ENCODE measurements at places on chromosomes 1 and 21. TPM values are rescaled to one million over a fixed set of nuclear protein-coding genes. Genes with fewer than 3 reads are reported as not detected.

DNA sequence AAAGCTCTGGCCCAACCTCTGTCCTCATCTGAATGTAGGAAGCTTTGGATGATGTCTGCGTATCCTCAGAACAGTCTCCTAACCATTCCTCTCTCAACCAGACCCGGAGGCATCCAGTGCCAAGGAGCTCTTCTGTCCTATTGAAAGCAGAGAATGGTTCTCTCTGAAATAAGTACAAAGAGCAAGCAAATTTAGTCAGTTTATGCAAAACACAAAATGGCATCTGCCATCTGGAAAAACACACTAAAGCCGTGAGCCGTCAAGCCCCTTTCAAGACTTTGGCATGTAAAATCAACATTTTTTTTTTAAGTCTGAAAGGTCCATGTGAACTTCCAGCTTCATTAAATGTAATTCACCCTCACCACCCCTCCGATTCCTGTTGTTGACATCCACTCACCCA lies 21.7 kb upstream of the PROX1 start:
- DNase-seq = no peak
- no peaks in the 10 kb centered on the region for H3K36me3 ChIP-seq
- H3K27me3 ChIP-seq = no peaks in the 10 kb centered on the region
- H3K27ac ChIP-seq = no peak overlapping the region
- no peak overlapping the region for H3K4me3 ChIP-seq

- H3K36me3 ChIP-seq = no peaks in the 10 kb centered on the region
- DNase-seq = no peak
- H3K27ac ChIP-seq = no peak overlapping the region
- H3K27me3 ChIP-seq = no peaks in the 10 kb centered on the region
- H3K4me1 ChIP-seq = no peaks in the 10 kb centered on the region
- no peak overlapping the region for H3K4me3 ChIP-seq
Measured at GRCh38 chr1:93275634-93276295, 69.9 kb upstream of the DR1 start.

INTS7 gene
- total RNA-seq = 16.7 TPM

DNA sequence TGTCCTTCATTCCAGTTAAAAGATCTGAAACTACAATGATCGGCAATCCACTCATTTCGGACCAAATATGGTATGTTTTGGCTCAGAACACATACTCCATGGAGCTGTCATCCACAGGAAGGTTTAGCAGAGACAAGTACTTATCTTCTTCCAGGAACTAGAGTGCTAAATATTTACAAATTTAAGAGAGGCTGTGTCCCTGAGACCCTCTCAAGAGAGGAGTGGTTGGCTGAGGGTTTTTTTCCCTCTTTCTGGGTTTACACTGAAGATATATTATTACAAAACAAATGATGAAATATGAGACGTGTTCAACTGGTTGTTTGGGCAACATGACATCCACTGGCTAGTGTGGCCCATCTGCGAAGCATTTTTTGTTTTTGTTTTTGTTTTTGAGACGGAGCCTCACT lies 25.9 kb upstream of the NID1 start:
- H3K27ac ChIP-seq = no peak overlapping the region
- no peaks in the 10 kb centered on the region for H3K27me3 ChIP-seq
- H3K4me3 ChIP-seq = no peak overlapping the region
- DNase-seq = no peak

- H3K4me3 ChIP-seq = no peak overlapping the region
- no peak for DNase-seq
- no peak overlapping the region for H3K27ac ChIP-seq
Measured at GRCh38 chr1:1044455-1045078, 24.6 kb downstream of the AGRN start.

DNA sequence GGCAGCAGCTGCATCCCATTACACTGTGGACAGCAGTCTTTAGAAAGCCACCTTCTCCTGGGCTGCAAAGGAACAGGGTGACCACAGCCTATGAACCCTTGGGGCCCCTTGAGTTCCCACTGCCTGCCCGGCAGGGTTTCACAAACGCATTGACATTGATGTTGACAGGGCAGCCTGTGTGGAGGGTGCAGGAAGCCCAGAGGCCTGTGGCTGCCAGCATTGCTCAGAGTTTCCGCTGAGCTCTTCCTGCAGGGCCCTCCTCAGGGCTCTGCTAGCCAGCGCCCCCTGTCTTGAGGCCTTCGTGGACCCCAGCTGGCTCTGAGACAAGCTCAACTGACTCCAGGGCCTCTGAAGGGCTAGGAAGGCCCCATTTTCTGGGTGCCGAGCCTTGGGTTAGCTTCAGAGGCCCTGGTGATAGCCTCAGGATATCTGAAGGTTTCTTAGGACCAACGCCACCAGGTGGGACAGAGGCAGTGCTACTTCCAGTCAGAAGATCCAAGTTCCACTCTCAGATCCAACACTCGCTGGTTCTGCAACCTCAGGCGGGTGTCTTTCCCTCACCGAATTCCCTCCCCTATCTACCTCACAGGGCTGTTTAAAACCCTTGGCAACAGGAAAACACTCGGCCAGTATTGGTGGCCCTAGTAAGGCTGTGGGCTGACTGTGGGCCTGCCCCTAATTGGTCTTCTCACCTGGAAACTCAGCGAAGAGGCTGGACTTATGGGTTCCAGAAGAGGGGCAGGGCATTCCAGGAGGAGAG lies 27.2 kb upstream of the EPS8L3 start:
- no peaks in the 10 kb centered on the region for H3K36me3 ChIP-seq
- H3K4me1 ChIP-seq = peaks cover 24% of the 10 kb centered on the region
- H3K27me3 ChIP-seq = no peaks in the 10 kb centered on the region
- peak overlapping the region; percentile 0 for H3K27ac ChIP-seq
- no peak overlapping the region for H3K4me3 ChIP-seq

DNA sequence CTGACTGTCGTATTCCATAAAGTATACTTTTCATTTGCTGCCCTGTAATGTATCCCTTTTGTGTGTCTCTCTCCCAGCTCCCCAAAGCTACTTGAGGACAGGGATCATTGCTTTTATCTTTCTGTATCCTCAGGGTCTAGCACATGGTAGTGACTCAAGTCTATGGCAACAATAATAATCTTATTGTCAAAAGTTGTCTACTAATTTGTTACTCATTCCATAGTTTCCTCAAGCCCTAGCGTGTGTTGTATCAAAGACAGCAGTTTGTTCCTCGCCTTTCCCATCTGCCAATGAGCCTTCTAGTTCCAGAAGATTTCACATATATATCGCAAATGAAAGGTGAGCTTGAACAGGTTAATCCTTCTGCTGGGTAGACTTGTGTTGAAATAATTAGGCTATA lies 9.8 kb upstream of the SLC30A1 start:
- H3K36me3 ChIP-seq = no peaks in the 10 kb centered on the region
- no peak overlapping the region for H3K4me3 ChIP-seq
- H3K4me1 ChIP-seq = no peaks in the 10 kb centered on the region
- H3K27me3 ChIP-seq = no peaks in the 10 kb centered on the region

- no peaks in the 10 kb centered on the region for H3K36me3 ChIP-seq
- H3K4me3 ChIP-seq = no peak overlapping the region
- H3K27me3 ChIP-seq = no peaks in the 10 kb centered on the region
- H3K27ac ChIP-seq = peak overlapping the region; percentile 83
Measured at GRCh38 chr1:25744636-25745425, 55.2 kb upstream of the SELENON start.

CYP2J2 gene
- 0.16 TPM for total RNA-seq

OPRD1 gene
- total RNA-seq = not detected

ZNF697 gene
- total RNA-seq = 7.0 TPM

- H3K27me3 ChIP-seq = no peaks in the 10 kb centered on the region
- H3K27ac ChIP-seq = no peak overlapping the region
- no peak overlapping the region for H3K4me3 ChIP-seq
- no peaks in the 10 kb centered on the region for H3K4me1 ChIP-seq
Measured at GRCh38 chr1:65531972-65532570, 111.6 kb downstream of the LEPR start.

HLCS gene
- 19.5 TPM for total RNA-seq

OR2T3 gene
- total RNA-seq = not detected

DNA sequence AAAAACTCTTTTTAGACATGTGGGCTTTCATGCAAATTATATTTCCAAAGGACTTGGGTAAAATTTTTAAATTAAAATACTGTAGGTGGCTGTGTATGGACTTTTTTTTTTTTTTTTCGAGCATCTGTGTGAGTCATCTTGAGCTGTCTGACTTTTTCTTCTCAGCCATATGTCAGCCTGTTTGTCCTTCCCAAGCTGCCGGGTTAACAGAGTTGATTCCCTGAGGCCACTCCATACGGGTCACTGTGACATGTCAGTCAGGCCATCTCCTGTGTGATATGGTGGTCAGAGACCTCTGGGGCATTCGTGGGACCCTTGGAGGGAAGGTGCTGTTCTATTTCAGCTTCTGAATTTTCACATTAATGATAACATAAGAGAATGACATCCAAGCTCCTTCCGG lies 148.3 kb downstream of the KCNJ6 start:
- H3K4me1 ChIP-seq = no peaks in the 10 kb centered on the region
- no peak overlapping the region for H3K4me3 ChIP-seq
- H3K27me3 ChIP-seq = no peaks in the 10 kb centered on the region
- no peaks in the 10 kb centered on the region for H3K36me3 ChIP-seq

CD164L2 gene
- total RNA-seq = 0.66 TPM

DNA sequence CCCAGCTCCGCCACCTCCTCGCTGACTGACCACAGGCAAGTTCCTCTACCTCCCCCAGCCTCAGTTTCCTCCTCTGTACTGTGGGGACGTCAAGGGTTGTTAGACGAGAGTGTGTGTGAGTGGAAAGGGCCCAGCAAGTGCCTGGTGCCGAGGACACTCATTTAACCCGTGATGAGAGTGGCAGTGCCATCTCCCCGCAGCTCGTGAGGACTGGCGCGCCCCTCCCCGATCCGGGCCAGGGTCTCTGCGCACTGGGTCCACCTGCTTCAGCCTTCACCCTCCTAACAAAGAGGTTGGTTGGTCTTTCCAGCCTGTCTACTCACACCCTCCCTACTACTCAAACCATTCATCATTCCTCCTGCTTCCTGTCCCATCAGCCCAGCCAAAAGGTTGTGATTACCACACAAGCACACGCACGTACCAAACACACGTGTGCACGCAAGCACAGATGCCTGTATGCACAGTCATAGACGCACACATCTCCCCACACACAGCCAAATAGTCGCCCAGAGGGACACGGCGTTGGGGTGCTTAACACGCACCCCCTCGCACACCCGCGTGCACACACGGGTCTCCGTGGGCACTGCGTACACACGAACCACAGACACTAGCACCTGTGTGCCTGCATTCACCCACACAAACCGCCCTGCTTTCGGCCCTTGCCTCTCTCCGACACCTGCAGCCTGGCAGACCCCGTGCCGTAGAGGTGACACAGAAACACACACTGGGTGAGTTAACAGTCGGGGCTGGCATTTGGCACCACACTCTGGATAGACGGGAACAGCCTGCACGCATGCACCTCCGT lies 39.3 kb downstream of the TAS1R2 start:
- no peak for DNase-seq
- H3K4me3 ChIP-seq = no peak overlapping the region
- peaks cover 41% of the 10 kb centered on the region for H3K27me3 ChIP-seq

- no peaks in the 10 kb centered on the region for H3K36me3 ChIP-seq
- H3K27me3 ChIP-seq = no peaks in the 10 kb centered on the region
- DNase-seq = no peak
- no peak overlapping the region for H3K4me3 ChIP-seq
- no peaks in the 10 kb centered on the region for H3K4me1 ChIP-seq
Measured at GRCh38 chr1:76864383-76864782, 2.9 kb upstream of the ST6GALNAC5 start.

GRCh38 chr1:73947009-73947408 lies 251.0 kb downstream of the LRRIQ3 start:
- no peak for DNase-seq
- H3K4me1 ChIP-seq = no peaks in the 10 kb centered on the region
- H3K27ac ChIP-seq = no peak overlapping the region
- H3K4me3 ChIP-seq = no peak overlapping the region

GRCh38 chr1:38191461-38191860 lies 144.9 kb upstream of the POU3F1 start:
- H3K4me1 ChIP-seq = no peaks in the 10 kb centered on the region
- DNase-seq = no peak
- H3K27ac ChIP-seq = no peak overlapping the region

PADI2 gene
- total RNA-seq = 29.4 TPM

LHX4 gene
- not detected for total RNA-seq

GRCh38 chr21:34615487-34615814 lies 538 bp upstream of the RCAN1 start:
- no peaks in the 10 kb centered on the region for H3K27me3 ChIP-seq
- no peaks in the 10 kb centered on the region for H3K36me3 ChIP-seq
- peak overlapping the region; percentile 82 for H3K4me3 ChIP-seq
- H3K27ac ChIP-seq = peak overlapping the region; percentile 93
- DNase-seq = no peak
- H3K4me1 ChIP-seq = peaks cover 10% of the 10 kb centered on the region

ZBTB37 gene
- 15.4 TPM for total RNA-seq

TNFRSF4 gene
- total RNA-seq = 0.64 TPM

- H3K36me3 ChIP-seq = no peaks in the 10 kb centered on the region
- H3K4me1 ChIP-seq = no peaks in the 10 kb centered on the region
- no peaks in the 10 kb centered on the region for H3K27me3 ChIP-seq
- no peak for DNase-seq
- no peak overlapping the region for H3K4me3 ChIP-seq
Measured at GRCh38 chr1:42319128-42319851, 15.7 kb downstream of the FOXJ3 start.

L1TD1 gene
- total RNA-seq = 0.59 TPM

CRB1 gene
- total RNA-seq = 1.0 TPM

NHLH1 gene
- total RNA-seq = 0.15 TPM

- H3K36me3 ChIP-seq = no peaks in the 10 kb centered on the region
- H3K27ac ChIP-seq = peak overlapping the region; percentile 99
- peak overlapping the region; percentile 72 for H3K4me3 ChIP-seq
- peak; percentile 31 for DNase-seq
Measured at GRCh38 chr1:227317523-227318015, 723 bp downstream of the CDC42BPA start.

DNA sequence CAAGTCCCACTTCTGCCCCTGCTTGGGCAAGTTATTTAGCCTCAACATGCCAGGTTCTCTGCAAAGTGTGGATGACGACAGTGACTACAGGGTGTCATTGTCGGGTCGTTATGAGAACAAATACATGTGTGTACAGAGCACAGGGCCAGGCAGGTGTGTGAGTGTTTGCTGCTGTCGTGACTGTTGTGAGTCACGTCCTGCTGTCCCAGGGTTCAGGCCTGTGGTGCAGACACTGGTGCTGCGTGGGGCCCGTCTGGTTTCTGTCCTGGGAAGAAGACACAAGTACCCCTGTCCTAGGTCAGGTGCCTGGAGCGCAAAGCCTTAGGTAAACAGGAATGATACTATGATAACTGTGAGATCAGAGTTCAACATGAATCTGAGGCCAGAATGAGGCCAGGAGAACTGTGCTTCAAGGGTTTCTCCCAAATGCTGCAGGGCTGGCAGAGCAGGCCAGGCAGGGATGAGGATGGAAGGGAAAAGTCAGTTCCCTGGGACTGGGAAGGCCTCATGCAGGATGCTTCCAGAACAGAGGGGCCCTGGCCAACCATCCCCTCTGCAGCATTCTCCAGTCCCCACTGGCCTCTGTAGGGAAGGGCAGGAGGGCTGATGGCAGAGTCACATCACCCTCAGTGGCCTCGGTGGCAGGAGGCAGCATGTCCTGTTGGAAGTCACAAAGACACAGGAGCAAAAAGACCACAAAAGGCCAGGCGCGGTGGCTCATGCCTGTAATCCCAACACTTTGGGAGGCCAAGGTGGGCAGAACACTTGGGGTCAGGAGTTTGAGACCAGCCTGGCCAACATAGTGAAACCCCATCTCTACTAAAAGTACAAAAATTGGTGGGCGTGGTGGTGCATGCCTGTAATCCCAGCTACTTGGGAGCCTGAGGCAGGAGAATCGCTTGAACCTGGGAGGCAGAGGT lies 15.7 kb downstream of the GPR157 start:
- no peak for DNase-seq
- H3K27ac ChIP-seq = peak overlapping the region; percentile 3
- no peaks in the 10 kb centered on the region for H3K4me1 ChIP-seq
- H3K36me3 ChIP-seq = no peaks in the 10 kb centered on the region

- H3K27ac ChIP-seq = peak overlapping the region; percentile 97
- H3K4me1 ChIP-seq = peaks cover 7% of the 10 kb centered on the region
- H3K4me3 ChIP-seq = no peak overlapping the region
Measured at GRCh38 chr1:203287898-203288297, 17.4 kb upstream of the BTG2 start.
